SK-MEL-5 (cell line): ENCODE measurements at places on chromosomes 3 and 15. TPM values are rescaled to one million over a fixed set of nuclear protein-coding genes. Genes with fewer than 3 reads are reported as not detected.

DNA sequence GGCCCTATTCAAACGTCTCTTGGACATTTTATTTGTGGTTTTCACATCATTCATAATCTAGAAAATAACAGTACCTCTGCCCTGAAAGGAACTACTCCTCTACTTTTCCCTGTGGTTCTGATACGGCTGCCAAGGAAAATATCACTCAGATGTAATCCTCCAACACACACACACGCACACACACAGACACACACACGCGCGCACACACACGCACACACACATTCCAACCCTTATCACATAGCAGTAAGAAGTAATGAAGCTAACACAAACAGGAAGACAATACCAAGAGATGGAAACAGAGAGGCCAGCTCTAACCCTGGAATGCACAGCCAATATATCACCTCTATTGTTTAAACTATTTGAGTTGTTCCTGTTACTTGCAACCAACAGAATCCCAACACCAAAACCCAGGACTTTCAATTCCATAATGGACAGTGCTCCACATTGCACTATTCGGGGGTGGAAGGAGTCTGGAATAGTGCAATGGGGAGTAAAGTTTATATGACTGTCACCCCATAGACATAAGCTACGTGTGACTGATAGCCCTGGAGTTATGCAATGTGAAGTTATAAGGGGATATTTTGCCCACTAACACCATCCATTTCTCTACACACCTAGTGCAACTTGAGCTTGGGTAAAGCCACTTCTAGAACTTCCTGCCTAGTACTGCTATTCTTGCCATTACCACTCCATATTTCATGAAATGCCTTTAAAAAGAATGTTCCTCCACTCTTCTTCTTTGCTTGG, 71.3 kb upstream of the FNDC3B start:
- no peak for DNase-seq

DNA sequence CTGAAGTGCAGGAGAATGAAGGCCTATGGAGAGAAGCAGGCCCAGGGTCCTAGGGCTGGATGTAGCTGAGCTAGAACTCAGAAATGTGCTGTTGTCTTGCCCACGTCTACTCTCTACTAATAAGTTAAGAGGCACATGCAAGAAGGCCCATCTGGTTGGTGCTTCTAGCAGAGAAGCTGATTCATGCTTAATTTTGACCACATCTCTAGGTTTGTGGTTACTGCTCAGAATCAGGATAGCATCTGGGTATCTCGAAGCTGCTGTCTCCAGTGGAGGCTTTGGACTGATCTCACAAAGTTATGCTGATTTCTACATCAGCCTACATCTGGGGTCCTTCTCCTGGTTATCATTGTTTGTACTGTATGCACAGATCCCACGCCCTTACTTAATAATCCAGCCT, 87.3 kb downstream of the CACNA1D start:
- no peak for DNase-seq

Gene RUVBL1
- total RNA-seq = 151 and 161 TPM in 2 replicates

Gene USP19
- 63.3 and 66.0 TPM in 2 replicates for total RNA-seq

DNA sequence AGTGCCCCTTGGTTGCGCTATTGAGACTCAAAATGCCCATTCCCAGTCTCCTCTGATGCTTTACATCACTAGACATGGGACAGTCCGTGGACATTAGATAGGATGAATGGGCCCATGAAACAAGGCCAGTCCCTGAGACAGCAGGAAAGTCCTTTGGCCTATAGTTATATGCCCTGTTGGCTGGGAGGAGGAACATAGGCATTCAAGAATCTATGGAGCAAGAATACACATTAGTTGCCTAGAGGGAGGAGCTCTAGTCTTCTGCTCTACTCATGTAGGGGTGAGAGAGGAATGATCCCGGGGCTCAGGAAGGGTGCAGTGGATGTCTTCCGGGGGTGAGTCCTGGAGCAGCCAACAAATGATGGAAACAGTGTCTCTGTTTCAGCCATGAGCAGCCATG, 58.0 kb upstream of the LRTM1 start:
- no peak for DNase-seq

Gene ZNF860
- 3.9 and 6.1 TPM in 2 replicates for total RNA-seq

- no peak for DNase-seq
Observed at GRCh38 chr3:104755791-104756190, 610.9 kb upstream of the ALCAM start.

GRCh38 chr3:143831208-143831607, 17.1 kb downstream of the SLC9A9 start:
- DNase-seq = no peak

DNA sequence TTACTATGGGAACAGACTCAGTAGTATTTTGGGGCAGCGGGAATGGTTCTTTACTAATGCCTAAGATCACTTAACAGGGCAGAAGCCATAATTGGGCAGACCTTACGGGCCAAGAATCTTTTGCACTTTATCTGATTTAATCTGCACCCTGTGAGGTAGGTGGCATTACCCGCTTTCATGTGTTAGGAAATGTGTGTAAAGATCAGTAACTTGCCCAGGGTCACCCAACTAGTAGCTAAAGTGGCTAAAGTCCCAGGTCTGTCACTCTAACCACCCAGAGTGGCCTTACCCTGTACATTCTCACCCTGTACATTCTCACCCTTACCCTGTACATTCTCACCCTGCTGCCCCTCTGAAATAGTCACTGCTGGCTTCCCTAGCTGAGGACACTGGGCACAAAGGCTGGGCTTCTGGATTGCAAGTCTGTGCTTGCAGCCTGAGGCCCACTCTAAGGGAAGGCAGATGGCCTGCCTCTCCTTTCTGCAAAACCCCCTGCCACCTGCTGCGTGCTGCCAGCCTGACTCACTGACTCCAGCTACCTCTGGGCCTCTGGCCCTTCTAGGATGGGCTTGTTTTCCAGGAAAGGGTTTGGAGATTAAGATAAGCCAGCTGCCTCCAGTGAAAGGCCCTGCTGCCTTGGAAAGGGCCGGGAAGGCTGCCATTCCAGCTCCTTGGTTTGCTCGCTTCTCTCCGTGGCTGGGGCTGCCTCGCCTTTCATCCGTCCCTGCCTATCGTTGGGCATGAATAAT, 37.5 kb upstream of the MYZAP start:
- DNase-seq = no peak

DNA sequence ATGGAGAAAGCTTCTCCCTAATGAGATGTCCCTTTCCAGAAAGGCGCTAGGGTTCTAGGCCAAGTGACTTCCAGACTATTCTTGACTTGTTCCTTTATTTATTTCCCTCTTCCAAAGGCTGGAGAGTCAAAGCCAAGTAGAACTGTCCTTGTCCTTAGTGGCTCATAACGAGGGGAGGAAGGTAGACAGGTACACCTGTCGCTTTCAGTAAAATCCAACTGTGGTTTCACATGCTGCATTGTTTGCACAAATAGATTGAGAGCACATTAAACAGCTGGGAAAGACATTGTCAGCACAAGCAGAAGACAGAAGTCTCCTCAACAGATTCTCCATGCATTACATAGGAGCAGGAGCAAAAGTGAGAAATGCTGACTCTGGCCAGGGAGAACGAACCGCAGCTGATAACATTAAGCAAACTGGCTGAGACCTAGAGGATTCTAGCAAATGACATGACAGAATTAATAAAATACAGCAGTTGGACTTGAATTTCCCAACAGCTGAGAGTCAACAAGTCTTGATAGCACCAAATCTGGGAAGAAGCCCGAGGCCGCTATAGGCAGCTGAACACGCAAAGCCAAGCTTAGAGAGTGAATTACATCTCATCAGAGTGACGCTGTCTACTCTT, 227.7 kb downstream of the TLE3 start:
- DNase-seq = no peak

DNA sequence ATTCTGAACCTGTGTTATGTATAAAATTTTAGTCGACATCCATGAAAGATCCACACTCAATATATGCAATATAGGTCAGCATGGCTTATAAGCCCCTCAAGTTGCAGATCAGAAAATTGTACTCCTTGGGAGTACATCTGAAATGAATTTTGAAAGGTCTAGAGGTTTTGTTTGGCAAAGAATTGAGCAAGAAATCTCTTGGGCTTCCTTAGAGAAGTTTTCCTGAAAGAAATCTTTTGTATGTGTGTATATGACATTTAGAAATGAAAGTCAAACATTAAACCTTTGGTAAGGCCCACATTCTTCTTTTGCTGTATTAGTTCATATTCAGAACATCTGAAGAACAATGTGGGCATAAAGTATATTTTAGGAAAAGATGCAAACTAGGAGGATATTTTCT, 1006.6 kb downstream of the NAALADL2 start:
- peak; percentile 48 for DNase-seq
